MCF 10A (cell line): ENCODE measurements at places on chromosomes 7 and 10. TPM values are rescaled to one million over a fixed set of nuclear protein-coding genes. Genes with fewer than 3 reads are reported as not detected.

Gene BZW2
- 41.0 and 85.4 TPM in 2 replicates for total RNA-seq

Gene EGFR
- total RNA-seq: 371 and 448 TPM in 2 replicates

Gene GIMAP4
- total RNA-seq: not detected in 2 replicates

Gene KDM7A
- total RNA-seq: 12.4 and 14.2 TPM in 2 replicates

Gene PPP1R9A
- 6.3 and 8.2 TPM in 2 replicates for total RNA-seq

Gene CPN1
- not detected in 2 replicates for total RNA-seq

Gene ZNF365
- total RNA-seq: 1.3 and 2.9 TPM in 2 replicates

Gene PAPSS2
- 1.0 and 1.4 TPM in 2 replicates for total RNA-seq

Gene TAS2R5
- 3.7 and 4.7 TPM in 2 replicates for total RNA-seq

Gene BLNK
- 1.0 and 1.1 TPM in 2 replicates for total RNA-seq

Gene MSMB
- not detected in 2 replicates for total RNA-seq

Gene CYP17A1
- not detected in 2 replicates for total RNA-seq

Gene GTF2IRD1
- total RNA-seq: 77.6 and 83.1 TPM in 2 replicates

Gene GBX1
- not detected in 2 replicates for total RNA-seq

Gene CACNB2
- total RNA-seq: 2.7 and 3.3 TPM in 2 replicates

Gene CDHR3
- total RNA-seq: 0.17 and 0.19 TPM in 2 replicates

Gene ERLIN1
- 38.0 and 42.9 TPM in 2 replicates for total RNA-seq

- DNase-seq: peak; percentile 81
These were observed 308.4 kb downstream of the BICC1 start for GRCh38 chr10:58820861-58821751.

DNA sequence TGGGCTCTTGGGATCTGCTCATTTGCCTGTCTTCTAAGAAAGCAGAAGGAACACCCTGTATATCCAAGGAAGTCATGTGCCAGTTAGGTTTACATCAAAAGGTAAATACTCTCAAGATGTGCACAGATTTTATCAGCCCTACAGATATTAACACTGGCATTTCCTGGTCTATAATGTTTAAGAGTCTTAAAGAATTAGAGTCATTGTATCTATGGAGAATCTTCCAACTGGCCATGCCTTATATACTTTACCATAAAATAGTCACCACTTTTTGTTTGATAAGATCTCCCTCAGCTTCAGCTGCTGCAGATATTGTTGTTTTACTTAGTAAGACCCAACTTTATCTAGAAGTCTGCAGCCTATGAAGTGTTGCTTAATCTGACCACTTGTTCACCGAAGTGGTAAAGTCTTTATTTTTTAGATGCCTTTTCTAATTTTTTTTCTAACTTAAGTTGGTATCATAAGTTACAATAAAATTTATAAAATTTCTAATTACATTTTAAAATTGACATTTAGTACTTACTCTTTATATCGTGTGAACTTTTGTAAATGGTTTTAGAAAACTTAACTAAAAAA is 58.5 kb downstream of the CPED1 start:
- no peak for DNase-seq

- peak; percentile 30 for DNase-seq
These were observed 1.0 kb downstream of the LRCH4 start for GRCh38 chr7:100584683-100585510.

GRCh38 chr7:54705436-54705835 is 53.6 kb downstream of the SEC61G start:
- peak; percentile 91 for DNase-seq

DNA sequence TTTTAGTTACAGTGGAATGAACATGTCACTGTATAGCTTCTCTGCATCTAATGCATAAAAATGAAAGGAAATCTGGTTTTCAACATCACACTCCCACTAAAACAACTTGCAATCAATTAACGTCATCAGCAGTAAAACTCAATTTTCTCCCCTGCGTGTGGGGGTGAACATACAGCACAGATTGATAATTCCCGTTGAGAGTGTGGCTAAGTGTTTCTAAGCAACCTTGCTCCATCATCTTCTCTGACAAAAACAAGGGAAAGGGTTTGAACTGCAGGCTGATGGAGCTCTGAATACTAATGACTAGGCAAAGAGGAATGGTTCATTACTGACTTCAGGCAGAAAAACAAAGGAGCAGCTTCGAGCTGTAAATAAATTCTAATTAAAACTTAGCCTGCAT is 238.3 kb downstream of the PARD3 start:
- DNase-seq: no peak

DNA sequence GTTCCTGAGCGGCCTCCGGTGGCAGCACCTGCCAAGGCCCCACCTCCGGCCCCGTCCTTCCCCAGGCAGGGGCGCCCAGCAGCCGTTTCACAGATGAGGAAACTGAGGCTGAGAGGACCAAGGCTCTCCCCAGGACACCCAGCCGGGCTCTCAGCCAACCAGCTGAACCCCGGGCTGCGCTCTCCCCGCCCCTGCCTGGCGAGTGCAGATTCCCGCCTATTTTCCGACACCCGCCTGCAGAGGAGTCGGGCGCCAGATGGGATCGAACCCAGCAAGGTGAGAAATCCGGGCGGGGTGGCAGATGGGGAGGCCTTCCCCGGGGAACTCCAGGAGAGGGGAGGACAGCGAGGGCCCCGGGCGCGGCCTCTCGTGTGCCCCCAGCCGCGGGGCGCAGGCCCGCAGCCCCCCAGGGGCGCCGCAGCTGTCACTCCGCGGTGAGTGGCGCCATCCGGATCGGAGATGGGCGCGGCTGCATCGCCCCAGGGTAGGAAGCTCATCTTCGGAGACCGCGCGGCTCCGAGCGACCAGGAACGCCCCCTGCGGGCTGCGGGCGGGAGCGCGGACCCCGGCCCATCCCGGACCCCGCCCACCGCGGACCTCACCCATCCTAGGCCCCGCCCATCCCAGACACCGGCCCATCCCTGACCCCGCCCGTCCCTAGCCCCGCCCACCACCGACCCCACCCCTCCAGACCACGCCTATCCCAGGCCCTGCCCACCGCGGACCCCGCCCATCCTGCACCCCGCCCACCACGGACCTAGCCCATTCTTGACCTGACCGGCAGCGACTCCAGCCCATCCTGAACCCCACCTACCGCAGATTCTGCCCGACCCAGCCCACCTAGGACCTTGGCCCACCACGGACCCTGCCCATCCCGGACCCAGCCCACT is 90.3 kb downstream of the MICALL2 start:
- DNase-seq: peak; percentile 5

- no peak for DNase-seq
These were observed 8.3 kb downstream of the CALD1 start for GRCh38 chr7:134787720-134788119.

DNA sequence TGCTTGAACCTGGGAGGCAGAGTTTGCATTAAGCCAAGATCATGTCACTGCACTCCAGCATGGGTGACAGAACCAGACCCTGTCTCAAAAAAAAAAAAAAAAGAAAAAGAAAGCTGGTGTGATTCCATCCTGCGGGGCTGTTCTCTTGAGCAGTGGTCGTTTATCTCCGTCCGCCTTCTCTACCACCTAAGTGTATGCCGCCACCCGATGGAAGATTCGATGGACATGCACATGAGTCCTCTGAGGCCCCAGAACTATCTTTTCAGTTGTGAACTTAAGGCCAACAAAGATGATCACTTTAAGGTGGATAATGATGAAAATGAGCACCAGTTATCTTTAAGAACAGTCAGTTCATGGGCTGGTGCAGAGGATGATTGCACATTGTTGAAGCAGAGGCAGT is 65.7 kb downstream of the ABRAXAS2 start:
- no peak for DNase-seq

DNA sequence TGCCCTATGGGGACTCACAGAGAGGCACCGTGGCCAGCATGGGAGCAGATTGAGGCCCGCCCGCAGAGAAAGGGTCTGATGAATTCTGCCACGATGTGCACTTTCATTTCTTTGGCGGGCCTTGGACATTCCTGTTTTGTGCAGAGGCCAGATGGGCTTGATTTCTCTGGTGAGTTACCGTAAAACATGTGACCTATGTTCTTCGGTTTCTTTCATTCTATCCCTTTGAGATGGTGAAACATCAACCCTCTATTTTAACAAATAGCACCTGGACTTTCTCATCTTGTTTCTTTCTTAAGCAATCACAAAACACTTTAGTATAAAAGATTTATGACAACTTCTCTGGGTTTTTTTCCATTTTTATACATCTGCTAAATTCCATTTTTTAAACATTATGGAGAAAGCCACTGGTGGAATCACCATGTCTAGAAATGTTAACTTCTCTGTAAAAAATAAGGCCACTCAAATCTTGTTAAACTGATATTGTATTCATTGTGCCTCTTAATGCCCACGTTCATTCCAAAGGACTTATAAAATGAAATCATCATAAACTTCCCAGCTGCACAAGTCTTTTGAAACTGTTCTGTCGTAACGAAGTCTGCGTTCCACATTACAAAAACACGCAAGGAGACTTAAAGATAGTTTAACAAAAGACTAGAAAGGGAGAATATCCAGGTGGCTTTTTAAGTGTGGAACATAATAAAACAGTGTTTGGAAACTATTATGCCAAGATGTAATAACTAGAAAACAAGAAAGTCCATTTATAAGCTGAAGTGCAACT is 21.4 kb upstream of the ODAD2 start:
- no peak for DNase-seq

- DNase-seq: no peak
These were observed 136.0 kb downstream of the KIF20B start for GRCh38 chr10:89837165-89838043.

- no peak for DNase-seq
These were observed 13.9 kb upstream of the FBXW4 start for GRCh38 chr10:101708870-101709269.

DNA sequence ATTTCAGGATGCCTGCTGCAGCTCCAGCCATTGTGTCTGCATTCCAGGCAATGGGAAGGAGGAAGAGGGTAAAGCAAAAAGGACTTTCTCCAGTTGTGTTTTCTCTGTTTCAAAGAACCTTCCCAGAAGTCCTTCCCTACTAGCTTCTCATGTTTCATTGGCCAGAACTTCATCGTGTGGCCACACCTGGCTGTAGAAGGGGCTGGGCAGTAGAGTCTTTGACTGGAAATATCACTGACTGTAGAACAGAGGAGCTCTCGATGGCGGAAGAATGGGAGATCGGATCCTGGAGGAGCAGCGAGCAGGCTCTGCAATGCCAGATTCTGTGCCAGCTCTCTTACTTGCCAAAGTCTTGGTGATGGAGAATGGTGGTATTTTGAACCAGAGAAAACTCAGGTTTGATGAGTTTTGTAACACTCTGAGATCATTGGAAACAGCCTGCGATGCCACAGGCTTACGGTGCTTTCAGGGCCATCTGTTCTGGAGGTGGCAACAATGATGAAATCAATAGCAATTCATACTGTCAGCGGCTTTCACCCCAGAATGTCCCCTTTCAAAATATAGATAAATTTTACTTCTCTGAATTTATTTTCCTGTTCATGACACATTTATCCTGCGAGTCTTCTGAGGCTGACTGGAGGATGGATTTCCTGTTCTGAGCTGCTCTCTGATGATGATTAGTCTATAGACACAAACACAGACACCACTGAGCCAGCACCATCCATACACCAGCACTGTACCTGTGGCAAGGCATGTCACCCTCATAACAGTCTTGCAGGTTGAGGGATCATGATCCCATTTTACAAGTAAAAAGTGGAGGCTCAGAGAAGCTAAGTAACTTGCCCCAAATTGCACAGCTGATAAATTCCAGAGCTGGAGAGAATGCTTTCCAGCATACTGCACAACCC is 204.2 kb downstream of the EMX2 start:
- no peak for DNase-seq

- peak; percentile 72 for DNase-seq
These were observed 1.3 kb downstream of the PDZD8 start for GRCh38 chr10:117373823-117374505.

GRCh38 chr10:30284865-30285594 is 64.0 kb downstream of the MTPAP start:
- peak; percentile 39 for DNase-seq

DNA sequence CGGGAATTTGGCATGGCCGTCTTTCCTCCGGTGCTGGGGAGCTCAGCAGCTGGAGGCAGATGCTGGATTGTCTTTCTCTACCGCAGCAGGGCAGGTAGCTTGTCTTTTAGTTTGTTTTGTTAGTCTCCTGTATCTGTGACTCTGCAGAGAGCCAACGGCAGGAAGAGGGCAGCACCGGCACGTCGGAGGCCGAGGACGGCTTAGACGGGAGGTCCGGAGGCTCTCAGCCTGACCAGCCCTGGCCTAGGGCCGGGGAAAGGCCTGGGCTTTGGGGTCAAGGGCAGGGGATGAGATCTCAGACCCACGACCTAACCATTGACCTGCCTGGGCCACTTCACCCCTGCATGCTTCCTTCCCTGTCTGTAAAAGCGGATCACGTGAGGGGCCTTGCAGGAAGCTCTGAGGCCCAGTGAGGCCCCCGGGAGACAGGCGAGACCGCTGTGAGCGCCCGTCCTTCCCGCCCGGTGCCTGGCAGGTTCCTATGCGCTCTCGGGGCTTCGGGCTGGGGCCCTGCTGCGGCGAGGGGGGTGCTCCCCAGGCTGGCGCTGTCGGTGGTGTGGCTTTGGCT is 72.7 kb downstream of the LHPP start:
- DNase-seq: no peak

- no peak for DNase-seq
These were observed 18.1 kb upstream of the SORBS1 start for GRCh38 chr10:95579292-95579691.

GRCh38 chr7:97008275-97008917 is 3.0 kb downstream of the DLX6 start:
- DNase-seq: no peak

- DNase-seq: no peak
These were observed 32.1 kb downstream of the TMEM60 start for GRCh38 chr7:77765906-77766800.

DNA sequence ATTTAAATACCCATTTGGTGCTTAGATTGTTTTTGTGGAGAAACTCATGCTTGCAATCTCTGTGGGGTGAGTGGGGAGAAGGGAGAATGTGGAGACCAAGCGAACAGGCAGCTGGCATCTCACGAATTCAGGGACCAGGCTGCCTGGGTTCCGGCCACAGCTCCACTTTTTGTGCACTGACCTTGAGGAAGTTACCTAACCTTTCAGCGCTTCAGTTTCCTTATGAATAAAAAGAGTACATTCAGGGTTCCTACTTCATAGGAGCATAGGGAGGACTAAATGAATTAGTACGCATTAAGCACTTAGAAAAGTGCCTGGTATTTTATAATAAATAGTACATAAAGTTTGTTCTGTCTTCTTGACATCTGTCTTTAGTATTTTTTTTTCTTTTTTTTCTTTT is 72.5 kb downstream of the PRTFDC1 start:
- no peak for DNase-seq

- peak; percentile 61 for DNase-seq
These were observed 163.2 kb downstream of the TNS3 start for GRCh38 chr7:47418601-47419309.

DNA sequence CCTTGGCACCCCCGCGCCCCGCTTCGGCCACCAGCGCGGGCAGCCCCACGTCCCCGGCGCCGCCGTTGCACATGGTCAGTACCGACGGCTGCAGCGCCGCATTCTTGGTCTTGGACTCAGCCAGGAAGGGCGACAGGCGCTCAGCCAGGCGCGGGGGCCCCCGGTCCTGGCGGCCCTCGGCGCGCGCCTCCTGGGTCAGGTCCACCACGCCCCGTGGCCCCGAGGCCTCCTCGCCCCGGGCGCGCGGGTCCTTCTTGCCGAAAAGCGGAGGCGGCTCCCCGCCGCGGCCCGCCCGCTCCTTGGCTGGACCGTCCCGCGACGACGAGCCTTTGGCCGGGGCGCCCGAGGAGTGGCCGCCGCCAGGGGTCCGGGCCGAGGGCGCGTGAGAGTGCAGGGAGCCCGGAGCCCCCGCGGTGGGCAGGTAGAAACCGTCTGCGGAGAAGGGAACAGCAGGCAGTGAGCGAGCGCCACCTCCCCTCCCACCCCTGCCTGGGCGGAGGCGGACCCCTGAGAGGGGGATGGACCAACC is 34.7 kb downstream of the TNRC18 start:
- no peak for DNase-seq

GRCh38 chr7:27745064-27745583 is 5.2 kb downstream of the TAX1BP1 start:
- peak; percentile 62 for DNase-seq

- no peak for DNase-seq
These were observed 477 bp upstream of the ZC3HAV1 start for GRCh38 chr7:139109983-139110411.
